WTC11 (cell line): ENCODE measurements at places on chromosomes 4 and X. TPM values are rescaled to one million over a fixed set of nuclear protein-coding genes. Genes with fewer than 3 reads are reported as not detected.

The MAGEB17 gene
- total RNA-seq, result 0.27 to 0.63 TPM (median 0.41 TPM) in 3 replicates

The FUNDC1 gene
- 18.0 to 20.7 TPM (median 19.9 TPM) in 3 replicates for total RNA-seq

The LEF1 gene
- total RNA-seq, result 1.2 to 1.6 TPM (median 1.3 TPM) in 3 replicates

The MAGEA9 gene
- not detected in 3 replicates for total RNA-seq

The DMRTC1B gene
- total RNA-seq, result 0.14 to 0.22 TPM (median 0.21 TPM) in 3 replicates

The RPS6KA6 gene
- total RNA-seq, result 13.1 to 14.8 TPM (median 13.3 TPM) in 3 replicates
